Stimulated activated CD4-positive, alpha-beta T cell treated with anti-CD3 and anti-CD28 coated beads, Interleukin-1b, Interleukin-23, amount 100 ng/mL, for 1 hour (primary cell): ENCODE measurements at places on chromosomes 5 and 9.

DNA sequence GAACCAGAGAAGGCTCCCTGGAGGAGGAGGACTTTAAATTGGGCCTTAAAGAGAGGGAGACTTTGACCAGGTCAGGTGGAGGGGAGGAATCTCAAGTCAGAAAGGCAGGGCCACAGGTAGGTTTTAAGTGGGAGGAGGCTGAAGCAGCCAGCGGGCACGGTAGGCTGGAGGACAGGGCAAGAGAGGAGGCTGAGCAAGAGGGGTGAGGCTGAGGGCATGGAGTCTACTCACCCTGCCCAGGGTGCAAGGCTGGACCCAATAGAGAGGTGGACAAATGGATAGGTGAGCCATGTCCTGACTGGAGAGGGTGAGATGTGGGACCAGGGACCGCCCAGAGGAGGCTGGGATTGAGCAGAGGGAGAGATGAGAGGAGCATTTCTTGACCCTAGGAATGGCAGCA, 25.6 kb upstream of the TRIM14 start:
- DNase-seq, result no peak

DNA sequence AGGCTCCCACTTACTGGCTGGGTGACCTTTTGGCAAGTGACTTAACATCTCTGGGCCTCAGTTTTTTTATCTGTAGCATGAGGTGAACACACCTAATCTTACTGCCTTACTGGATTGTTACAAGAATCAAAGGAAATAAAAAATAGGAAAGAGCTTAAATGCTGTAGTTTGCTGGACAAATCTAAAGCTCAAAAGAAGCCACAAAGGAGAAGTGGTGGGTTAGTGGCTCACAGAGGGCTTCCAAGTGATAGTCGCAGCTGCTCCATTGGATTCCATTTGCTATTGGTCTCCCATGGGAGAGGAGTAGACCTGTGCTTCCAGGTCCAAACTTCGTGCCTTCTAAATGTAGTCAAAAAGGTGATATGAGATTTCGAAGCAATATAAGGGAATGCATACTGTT, 123.6 kb downstream of the SEMA6A start:
- no peak for DNase-seq

DNA sequence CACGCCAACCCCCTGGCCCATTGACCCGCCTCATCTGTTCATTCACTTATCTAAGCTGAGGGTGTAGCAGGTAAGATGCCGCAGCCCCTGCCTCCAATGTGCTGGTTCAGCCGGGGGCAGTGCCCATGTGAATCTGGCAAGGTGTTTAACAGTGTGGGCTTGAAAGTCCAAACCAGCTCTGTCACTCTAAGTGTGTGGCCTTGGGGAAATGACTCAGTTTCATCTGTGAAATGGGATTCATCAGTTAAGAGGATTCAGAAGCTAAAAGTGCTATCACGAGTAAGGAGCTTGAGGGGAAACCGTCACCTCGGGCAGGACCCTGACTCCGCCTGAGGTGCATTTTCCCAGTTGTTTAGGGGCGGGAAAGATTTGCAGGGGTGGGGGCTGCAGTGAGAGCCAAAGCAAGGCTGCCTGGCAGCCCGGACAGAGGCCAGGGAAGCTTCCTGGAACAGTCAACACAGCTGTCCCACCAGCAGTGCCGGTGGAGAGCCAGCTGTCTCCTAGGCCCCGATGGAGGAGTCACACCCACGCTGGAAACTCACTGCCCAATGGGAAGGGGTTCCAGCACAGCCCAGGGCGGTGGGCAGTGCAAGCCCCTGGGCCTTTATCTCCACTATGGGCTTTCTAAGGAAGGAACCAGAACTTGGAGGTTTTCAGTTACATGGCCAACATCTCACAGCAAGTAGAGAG, 9.7 kb upstream of the URM1 start:
- DNase-seq, result no peak

- no peak for DNase-seq
Observed at GRCh38 chr5:132751444-132751843, 4.2 kb downstream of the CCNI2 start.

DNA sequence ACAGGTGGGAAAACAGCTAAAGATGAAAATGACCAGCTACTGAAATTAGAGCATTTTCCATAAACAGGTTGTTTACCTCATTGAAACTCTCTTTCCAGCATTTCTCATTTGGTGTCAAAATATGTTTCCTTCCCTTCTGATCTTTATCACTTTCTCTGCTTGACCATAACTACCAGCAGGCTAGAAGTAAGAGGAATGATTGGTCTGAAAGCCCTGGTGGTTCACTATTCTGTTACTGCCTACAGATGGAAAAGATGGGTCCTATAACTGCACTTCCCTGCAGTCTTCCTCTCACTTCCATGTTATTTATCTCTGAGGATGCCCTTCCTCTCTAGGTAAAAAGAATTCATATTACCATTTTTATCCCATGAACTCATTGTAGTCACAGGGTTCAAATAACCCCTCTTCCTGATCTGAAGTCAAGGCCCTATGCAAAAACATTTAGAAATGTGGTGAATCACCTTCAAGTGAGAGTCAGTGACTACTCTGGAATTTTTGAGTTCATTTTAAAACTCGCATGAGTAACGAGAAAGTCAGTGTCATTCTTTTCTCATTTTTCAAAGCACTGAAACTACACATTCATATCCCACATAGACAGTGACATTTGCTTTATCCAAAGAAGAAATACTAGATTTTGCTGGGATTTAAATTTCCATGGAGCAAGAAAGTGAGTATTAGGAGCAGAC, 51.7 kb downstream of the ZNF474 start:
- no peak for DNase-seq

- DNase-seq, result peak; percentile 78
Observed at GRCh38 chr9:99823681-99824377, 2.1 kb downstream of the NR4A3 start.

GRCh38 chr5:124065508-124065907, 553.5 kb downstream of the CSNK1G3 start:
- DNase-seq, result no peak

DNA sequence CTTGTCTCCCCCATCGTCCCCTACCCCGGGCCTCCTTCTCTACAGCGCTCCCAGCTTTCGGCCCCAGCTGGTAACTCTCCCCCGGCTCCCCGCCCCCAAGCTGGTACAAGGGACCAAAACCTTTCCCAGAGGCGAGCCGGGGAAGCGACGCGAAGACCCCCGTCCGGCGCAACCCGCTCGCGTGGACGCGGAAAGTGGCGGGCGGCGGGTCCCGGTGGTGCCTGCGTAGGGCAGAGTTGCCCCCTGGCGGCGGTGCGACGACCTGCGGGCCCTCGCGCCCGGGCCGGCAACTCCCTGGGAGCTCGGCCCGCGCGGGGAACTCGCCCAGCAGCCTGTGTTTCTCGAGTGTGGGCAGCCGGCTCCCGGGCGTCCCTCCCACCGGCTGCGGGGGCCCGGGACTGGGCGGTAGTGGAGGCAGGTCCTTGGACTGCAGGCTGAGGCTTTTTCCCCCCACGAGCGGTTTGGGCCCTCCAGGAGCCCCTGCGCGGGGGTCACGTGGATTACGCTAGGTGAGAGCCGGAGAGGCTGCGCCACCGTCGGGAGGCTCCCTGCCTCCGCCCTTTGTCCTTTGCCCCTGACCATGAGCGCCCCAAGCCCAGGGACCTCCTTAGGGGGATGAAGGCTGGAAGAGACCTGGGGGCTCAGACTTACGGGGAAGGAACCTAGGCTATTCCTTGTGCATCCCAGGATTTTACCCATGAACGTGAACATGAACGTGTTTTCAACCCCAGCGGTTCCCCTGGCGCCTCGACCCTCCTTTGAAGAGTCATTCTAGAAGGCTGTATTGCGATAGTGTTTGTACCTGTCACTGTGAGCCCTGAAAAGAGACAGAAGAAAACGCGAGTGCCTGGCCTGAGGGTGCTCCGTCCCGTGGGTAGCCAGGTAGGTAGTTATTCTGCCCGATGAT, 2.9 kb upstream of the FOXD1 start:
- peak; percentile 29 for DNase-seq

DNA sequence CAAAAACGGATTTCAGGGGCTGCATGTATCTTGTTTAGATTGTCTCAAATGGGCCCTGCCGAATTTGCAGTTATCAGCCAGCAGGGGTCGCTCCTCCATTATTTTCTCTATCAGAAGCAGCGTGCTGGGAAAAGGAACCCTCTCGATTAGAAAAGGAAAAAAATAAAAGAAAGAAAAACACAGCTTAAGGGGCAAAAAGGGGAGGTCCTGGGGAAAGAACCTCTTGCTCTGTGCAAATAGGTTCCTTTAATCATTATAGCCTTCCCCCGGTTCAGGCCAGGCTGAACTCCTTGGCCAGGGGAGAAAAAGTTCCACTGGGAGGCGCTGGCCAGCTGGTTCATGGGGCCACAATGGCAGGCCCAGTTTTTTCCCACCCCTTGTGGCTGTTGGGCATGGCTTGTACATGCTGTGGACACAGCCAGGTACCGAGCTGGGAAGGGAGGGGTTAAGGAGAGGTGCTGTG, 25.0 kb upstream of the CAPSL start:
- no peak for DNase-seq

- DNase-seq, result no peak
Observed at GRCh38 chr5:26482810-26483375, 555.5 kb downstream of the CDH9 start.

GRCh38 chr5:50646591-50646990, 19.8 kb upstream of the PARP8 start:
- no peak for DNase-seq

DNA sequence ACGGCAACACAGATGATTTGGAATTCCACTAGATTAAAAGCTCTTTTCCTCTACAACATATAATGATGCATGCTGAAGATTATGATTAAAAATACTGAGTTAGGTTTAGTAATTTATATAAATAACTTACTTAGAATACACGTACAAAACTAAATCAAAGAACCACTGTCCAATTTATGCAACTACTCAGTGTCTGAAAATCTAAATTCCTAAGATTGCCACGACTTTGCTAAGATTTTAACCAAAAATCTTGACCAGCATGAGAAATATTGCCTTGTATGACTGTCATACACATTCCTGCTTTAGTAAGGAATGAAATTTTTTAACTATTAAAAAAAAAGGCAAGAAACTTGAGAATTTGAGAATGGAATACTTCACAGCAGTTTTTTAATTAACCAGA, 292.4 kb downstream of the ZNF608 start:
- no peak for DNase-seq

- DNase-seq, result no peak
Observed at GRCh38 chr5:17403695-17404490, 94.1 kb upstream of the TAF11L2 start.

DNA sequence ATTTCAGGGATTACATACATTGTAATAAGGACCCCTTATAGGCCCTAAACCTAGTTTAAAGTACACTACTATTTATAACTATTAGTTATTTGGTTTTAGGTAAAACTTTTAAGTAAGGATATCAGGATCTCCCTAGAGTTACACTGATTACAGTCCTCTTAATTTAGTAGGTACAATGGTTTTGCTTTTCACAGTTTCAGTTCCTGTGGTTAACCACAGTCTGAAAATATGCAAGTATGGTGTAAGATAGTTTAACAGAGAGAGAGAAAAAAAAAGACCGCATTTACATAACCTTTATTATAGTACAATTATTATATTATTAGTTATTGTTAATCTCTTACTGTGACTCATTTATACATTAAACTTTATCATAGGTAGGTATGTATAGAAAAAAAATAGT, 725.3 kb upstream of the PTPRD start:
- no peak for DNase-seq

GRCh38 chr9:73131461-73131860, 20.2 kb upstream of the ANXA1 start:
- no peak for DNase-seq
